ENCODE measurements at places on chromosomes 1 and 21.

DNA sequence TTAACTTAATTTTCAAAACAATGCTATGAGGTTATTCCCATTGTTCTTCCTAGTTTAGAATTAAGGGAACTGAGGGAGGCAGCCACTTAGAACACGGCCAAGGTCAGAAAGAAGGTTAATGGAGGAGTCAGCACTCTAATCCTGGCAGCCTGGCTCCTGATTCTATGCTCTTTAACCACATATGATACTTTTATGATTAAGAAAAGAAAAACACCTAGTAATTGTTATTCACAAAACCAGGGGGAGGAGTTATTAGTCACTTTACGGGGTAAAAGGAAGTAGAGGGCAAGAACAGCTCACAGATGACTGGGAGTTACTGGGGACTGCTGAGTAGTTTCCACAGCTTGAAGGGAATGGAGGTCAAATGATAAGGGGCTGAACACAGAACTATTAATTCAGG lies 38.6 kb downstream of the GADD45A start:
- DNase-seq = no peak

DNA sequence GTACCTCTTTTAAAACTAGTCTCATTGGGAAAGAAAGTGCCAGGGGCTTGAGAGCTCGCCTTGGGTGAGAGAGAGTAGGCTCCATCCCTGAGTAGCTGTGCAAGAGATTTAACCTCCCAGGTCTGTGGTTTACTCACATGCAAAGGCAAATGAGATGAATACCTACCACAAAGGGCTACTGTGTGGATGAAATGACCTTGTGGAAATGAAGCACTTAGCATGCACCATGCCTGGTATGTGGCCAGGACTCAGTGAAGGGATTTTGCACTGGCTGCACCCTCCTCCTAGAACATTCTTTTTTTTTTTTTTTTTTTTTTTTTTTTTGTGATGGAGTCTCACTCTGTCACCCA lies 120.3 kb downstream of the PROX1 start:
- DNase-seq = no peak

DNA sequence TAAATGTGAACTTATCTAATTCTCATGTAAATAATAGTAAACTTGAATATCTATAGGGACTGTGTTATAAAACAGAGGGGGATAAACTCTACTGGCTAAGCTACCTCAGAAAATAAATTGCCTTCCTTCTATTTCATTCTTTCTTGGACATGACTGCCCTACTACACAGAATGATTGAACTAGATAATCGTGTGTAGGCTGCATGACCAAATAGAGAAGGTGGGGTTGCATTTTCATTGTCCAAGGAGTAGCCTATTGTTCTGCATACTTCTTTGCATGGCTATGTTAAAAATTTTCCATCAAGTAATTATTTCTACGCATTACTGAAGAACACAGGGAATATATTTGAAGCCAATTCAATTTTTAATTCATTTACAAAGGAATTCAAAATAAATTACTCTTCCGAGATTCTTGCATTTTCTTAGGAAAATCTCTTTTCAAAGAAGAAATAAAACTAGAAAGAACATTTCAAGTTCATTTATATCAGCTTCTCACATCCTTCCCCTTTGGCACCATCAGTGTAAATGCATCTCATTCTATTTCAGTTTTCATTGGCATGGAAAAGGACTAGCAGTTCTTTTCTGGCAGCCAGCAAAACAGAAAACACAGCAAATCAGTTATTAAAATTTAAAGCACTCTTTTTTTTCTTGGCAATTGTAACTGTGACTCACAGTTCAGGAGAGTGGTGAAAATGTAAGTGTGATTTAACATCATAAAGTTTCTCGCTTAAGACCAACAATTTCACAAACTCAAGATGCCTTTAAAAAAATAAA lies 714.7 kb downstream of the NCAM2 start:
- no peak for DNase-seq

DNA sequence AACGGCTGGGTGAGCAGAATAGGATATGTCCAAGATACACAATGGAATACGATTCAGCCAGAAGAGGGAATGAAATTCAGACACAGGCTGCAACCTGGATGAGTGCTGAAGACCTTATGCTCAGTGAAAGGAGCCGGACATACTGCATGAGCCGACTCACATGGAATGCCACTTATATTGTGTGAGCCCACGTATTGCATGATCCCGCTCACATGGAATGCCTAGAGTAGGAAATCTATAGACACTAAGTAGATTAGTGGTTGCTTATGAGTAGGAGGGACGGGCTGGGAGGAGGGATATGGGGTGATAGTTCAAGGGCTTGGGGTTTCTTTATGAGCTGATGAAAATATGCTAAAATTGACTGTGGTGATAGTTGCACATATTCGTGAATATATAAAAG lies 26.8 kb downstream of the TMPRSS2 start:
- no peak for DNase-seq

DNA sequence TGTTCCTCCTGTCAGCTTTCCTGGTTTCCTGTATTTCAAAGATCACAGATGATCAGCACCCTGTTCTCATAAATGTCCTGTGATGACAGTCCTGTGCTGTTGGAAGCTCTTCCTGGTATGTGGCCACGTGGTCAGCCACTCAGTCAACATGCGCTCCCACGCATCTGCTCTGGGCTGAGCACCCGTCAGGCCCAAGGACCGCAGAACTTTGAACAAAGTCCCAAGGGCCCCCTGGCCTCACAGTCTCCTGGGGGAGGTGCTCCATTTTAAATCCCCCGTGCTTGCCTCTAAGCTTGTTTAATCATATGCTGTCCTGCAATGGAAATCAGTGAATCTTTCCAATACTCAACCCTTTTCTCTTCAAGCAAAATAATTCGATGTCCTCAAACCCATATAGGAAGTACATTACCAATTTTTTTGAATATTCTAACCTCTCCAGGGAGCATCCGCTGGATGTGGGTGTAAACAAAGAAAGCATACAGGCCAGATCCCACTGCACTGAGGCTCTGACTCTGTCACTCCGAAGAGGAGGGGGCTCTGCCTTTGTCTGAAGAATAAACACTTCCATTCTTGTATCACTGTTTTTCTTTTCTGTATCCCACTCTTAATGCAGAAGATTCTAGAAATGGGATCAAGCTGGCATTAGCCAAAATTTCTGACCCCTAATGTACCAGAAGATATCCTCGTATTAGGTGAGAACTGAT lies 250.3 kb downstream of the SDCCAG8 start:
- no peak for DNase-seq

DNA sequence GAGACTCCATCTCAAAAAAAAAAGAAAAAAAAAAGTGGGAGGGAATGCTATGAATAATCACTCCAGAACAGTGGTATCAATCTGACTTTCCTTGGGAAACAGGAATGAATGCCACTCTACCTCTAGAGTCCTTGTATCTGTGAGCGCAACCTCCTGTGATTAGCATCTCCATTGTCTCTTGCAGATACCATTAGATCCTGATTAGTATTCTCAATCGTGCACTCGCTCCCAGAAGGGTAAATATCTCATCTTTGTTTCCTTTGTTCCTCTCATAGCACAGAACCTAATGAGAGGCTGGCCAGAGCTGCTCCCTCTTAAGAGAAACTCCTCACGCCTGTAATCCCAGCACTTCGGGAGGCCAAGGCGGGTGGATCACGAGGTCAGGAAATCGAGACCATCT lies 184.4 kb upstream of the KCNK2 start:
- no peak for DNase-seq

- no peak for DNase-seq
Measured at GRCh38 chr1:72283307-72284083, 1.2 kb upstream of the NEGR1 start.
